Retina (tissue), 1 donor: ENCODE measurements at places on chromosomes 7 and 10.

DNA sequence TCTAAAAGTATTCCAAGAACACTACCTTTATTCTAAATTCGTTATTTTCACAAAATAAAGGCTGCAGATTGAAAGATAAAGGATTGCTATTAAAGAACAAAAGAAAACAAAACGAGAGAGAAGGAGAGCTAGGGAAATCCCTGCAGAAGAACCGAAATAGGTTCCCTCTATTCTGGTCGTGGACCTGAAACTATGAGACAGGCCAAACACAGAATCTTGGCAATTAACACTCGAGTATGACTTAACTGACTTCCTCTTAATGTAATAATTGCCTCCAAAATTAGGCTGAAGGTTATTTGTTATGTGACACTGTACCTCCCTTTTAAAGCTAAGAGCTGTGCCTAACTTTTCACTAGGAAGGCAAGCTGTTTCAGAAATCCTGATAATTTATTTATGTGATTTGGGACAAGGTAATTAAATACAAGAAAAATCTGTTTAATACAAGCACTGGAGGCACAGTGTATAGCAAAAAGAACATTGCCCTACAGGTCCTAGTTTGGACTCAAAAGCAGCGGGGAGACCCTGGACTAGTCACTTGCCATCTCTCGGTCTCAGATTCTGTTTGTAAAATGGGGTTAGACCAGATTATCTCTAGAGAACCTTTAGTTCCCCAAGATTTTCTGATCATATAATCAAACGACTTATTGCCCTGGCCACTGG lies 11.6 kb downstream of the NAMPT start:
- no peak for DNase-seq

DNA sequence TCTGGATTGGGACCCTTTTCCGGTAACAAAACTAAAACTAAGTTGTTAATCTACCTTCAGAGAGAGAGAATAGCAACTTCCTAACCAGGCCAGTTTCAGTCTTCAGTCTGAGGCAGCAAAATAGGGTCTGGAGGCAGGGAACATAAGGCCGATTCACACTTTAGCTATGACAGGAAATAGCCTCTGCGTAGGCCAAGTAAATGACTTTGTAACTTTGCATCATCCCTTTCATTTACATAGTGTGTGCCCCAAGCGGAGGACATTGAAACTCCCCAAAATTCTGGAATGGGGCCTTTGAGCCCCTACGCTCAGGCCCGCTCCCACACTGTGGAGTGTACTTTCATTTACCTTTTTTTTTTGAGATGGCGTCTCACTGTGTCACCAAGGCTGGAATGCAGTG lies 1.7 kb upstream of the UPP1 start:
- DNase-seq: no peak

DNA sequence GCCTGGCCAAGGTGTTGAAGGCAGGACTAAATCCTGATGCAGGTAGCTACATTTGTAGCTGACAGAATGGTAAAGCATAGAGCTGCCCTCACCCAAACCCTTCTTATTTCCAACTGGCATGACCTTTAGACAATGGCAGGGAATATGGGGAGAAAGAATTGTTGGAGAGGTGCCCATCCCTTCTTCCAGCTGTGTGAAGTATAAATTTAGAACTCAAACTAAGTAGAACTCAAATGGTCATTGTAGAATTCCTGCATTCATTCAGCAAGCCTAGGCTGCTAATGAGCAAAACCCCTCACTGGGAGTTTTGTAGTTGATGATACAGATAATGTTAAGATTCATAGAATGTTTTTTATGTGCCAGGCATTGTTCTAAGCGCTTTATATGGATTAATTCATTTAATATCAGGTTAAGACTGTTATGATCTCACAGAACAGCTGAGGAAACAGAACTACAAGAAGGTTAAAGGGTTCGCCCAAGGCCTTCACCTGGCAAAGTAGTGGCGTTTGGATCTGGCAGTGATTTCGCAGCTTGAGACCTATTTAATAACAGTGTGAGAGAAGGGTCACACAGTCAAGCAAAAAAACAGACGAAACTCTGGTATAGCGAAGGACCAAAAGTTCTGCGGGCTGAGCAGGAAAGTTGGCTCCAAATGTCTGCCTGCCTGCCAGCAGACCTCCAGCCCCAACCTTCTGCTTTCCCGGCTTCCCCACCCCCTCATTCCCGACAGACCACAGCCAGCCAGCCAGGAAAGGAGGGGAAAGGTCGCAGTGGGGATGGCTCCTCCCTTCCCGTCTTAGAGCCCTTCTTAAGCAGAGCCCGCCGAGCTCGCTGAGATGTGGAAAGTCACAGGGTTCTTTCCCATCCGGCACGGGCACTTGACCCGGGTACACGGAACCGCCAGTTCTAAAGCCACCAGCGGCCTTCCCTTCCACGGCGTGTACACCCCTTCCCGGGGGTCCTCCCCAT lies 1.6 kb upstream of the HILPDA start:
- peak; percentile 82 for DNase-seq

DNA sequence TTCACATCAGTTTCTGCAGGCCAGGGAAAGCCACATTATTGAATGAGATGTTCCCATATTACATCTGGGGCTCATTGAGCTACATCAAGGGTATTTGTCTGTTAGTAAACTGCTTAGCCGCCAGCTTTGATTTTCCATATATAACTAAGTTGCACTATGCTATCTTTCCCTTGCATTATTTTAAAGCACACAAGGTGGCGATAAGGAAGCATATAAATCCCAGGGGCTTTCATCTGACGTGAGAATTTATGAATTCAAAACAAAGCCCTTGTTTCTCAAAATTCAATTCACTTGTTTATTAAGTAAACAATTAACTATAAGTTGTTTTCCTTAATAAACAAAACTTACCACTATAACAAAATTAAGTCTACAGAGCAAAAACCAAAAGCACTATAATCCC lies 334.1 kb upstream of the TPK1 start:
- DNase-seq: no peak

- DNase-seq: no peak
Observed at GRCh38 chr7:151461096-151461941, 21.4 kb upstream of the CRYGN start.

GRCh38 chr10:122311716-122312115 lies 40.6 kb downstream of the BTBD16 start:
- DNase-seq: no peak

DNA sequence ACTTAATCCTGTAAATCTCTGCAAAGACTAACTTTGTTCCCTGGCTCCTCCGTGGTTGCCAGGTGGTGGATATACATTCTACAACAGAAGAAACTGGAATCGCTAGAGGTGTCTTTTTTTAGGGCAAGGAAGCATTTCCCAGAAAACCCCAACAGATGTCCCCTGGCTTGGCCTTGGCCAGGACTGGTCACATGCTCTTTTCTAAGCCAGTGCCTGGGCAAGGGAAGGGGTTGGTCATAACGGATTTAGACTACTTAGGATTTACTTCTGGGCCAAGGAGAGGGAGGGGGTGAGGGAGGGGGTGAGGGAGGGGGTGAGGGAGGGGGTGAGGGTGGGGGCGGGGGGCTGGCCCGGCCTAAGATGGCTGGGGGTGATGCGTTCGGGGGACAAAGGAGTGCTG lies 105.7 kb downstream of the SNX10 start:
- DNase-seq: no peak

DNA sequence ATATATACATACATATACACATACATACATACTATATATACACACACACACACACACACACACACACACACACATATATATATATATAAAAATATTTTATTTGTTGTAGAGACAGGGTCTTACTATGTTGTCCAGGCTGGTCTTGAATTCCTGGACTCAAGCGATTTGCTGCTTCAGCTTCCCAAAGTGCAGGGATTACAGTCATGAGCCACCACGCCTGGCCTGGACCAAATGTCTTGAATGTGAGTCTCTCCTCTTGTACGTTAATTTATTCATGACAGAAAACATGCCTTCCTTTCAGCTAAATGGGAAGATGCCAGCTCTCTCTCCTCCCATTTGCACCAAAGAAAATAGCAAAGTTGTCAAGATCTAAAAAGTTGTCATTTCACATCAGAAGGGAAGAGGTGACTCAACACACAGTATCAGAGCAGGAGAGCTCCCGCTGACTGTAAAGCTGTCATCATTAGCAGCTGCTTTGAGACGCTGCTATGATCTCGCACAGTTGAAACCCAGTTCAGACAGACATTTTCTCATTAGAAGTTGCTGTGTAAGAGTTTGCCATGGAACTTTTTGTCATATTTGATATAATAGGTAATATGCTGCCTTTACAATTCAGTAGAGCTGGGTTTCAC lies 224.3 kb downstream of the SFMBT2 start:
- DNase-seq: no peak

DNA sequence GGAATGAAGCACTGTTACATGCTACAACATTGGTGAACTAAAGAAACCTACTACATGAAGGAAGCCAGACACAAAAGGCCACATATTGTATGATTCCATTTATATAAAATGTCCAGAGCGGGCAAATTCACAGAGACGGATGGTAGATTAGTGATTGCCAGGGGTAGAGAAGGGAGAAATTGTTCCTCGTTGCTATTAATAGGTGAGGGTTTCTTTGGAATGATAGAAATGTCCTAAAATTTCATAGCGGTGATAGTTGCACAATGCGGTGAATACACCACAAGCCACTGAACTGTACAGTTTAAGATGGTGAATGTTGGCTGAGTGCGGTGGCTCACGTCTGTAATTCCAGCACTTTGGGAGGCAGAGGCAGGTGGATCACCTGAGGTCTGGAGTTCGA lies 29.0 kb downstream of the DENND2A start:
- DNase-seq: no peak

DNA sequence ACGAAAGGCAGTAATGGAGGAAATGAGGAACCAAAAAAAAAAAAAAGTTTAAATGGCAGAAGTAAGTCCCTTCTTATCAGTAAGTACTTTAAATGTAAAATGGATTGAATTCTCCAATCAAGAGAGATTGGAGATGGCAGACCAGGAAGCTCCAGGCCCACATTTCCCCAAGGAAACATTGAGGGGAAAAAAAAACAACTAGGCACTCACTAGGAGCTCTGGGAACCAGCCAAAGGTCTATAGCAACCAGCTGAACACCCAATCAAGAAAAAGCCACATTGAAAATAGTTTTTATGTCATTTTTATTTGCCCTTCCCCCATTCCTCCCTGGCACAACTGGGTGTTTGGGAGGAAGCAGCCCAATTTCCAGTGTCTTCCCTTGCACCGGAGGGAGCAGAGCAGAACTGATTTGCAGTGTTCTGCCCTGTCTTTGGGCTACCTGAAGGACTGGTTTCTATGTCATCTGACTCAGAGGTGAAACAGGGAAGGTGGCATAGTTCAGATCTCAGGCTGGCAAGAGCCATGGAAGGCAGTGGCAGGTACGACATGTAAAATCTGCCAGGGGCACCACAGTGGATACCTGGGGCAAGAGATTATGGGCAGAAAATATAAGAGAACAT lies 121.9 kb downstream of the SMURF1 start:
- DNase-seq: no peak

DNA sequence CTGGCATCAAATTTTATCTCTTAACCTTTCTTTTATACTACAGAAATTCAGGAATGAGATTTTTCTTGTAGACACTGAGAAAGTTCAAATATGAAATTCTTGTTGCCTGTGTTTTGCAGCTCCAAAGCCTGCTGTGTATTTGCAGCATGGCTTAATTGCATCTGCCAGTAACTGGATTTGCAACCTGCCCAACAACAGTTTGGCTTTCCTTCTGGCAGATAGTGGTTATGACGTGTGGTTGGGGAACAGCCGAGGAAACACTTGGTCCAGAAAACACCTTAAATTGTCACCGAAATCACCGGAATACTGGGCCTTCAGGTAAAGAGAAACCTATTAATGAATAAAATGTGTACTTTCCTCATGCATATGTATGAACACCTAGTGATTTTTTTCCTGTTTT lies 24.8 kb downstream of the LIPK start:
- no peak for DNase-seq

- DNase-seq: peak; percentile 18
Observed at GRCh38 chr7:143447466-143447865, 4.2 kb downstream of the TAS2R60 start.

DNA sequence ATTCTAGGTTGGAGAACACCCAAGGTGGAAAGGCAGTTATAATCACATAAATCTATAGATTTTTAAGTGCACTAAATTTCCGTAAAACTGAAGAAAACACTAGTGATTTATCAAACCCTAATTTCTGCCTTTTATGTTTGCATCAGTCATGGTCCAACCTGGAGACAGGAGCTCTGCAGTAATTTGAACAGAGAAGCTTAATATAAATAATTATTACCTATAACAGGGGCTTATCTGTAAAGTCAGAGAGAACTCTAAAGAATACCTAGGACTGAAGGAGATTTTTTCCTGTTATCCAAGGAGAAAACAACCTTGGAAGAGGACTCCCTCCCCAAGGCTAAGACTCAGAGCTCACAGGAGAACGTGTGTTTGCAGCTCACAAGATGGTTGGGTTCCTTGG lies 95.1 kb downstream of the MPP7 start:
- no peak for DNase-seq

DNA sequence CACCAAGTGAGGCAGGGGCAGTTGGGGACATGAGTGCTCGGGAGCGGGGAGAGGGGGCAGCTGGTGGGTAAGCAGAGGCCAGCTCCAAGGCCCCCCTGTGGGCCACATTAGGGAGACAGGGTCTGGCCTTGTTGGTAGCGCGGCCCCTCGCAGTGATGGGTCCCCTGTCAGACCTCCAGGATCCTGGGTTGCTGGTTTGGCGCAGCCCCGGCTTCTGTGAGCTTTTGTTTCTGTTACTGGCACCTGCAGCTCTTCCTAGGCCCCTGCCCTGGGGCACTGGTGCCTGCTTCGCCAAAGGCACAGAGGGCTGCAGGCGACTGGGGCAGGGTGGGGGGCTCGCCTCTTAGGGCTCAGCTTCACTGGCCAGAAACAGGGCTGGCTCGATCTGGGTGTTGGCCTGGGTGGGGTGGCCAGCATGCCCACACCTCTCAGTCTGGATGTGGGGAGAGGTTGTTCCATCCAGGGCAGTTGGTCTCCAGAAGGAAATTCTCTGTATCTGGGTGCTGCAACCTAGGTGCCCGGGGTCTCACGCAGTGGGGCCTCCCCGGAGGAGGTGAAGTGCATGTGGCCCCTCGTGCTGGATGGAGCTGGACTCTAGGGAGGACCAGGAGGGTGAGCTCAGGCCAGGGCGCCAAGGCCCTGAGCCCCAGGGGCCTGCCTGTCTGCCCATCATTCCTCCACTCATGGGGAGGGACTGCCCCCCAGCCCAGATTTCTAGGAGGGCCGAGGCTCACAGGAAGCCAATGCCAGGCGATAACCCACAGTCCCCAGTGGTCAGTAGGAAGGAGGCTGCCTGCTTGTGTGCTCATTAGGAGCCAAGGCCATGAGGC lies 138.6 kb downstream of the LHPP start:
- DNase-seq: no peak

DNA sequence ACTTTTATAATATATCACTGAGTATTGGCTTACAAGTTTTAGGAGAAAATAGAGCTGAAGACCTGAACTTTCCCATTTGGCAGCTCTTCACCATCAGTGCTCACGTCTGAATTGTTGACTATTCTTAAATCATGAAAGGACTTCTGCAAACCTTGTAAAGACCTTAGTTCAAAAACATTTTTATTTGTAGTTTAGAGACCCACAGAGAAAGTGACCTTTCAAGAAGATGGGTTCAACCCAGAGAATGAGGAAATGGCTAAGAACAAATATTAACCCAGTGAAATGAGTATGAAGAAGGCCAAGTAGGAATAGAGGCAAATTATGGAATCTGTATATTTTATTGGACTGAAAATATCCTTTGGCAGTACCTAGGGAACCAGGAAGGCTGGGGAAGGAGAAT lies 1151.1 kb downstream of the GATA3 start:
- no peak for DNase-seq

GRCh38 chr7:69778138-69778537 lies 179.9 kb downstream of the AUTS2 start:
- DNase-seq: no peak
